Effector CD4-positive, alpha-beta T cell (primary cell): ENCODE measurements at places on chromosomes 1 and 21.

GRCh38 chr1:86991549-86992186 lies 77.2 kb downstream of the HS2ST1 start:
- DNase-seq: no peak

DNA sequence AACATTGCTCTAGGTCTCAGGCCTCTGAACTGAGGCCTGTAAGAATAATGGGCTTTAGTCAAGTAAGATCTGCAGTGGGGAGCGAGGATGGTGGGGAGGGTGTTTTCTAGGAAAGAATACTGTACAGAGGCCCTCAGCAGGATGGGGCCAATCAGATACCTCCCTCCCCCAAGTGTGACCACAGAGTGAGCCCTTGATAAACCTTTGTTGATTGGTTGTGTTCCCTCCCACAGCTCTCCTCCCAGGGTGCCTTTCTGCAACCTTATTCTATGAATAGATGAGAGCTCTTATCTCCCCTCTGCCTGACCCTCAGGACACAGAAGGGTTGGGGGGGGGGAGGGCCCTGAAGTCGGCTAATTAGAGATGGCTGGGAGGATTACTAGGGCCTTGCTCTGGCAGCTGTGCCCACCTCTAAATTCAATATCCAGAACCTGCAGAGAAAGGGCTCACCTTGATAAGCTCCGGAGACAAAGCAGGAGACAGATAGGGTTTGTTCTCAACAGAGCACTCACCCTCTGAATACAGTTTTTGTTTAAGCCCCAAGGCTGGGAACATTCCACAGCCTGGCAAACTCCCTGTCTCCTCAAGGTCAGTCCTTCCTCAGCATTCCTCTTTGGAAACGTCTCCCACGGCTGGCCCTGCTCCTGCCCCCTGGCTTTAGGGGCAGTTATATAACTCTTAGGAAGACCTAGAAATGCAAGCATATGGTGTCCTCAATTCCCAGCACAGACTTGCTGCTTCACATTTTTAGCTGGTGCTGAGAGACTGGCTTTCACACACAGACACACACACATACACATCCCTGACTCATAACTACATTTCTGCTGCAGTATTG lies 42.9 kb downstream of the ATP1A1 start:
- DNase-seq: no peak

GRCh38 chr1:7587773-7588456 lies 183.2 kb upstream of the VAMP3 start:
- DNase-seq: no peak

DNA sequence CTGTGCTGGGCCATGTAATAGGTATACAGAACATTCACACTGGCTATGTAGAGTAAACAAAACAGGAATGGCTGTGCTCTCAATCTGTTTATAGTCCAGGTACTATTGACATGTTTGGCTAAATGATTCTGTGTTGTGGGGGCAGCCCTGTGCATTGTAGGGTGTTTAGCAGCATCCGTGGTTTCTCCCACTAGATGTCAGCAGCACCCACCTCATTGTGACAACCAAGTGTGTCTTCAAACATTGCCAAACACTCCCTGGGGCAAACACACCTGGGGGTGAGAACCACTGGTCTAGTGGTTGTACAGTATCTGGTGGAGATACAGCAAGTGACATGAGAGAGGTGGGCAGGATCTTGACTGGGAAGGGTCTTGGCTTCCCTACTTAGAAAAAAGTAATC lies 80.4 kb upstream of the SPATA6 start:
- no peak for DNase-seq

GRCh38 chr1:19411612-19412011 lies 73.7 kb downstream of the CAPZB start:
- no peak for DNase-seq

DNA sequence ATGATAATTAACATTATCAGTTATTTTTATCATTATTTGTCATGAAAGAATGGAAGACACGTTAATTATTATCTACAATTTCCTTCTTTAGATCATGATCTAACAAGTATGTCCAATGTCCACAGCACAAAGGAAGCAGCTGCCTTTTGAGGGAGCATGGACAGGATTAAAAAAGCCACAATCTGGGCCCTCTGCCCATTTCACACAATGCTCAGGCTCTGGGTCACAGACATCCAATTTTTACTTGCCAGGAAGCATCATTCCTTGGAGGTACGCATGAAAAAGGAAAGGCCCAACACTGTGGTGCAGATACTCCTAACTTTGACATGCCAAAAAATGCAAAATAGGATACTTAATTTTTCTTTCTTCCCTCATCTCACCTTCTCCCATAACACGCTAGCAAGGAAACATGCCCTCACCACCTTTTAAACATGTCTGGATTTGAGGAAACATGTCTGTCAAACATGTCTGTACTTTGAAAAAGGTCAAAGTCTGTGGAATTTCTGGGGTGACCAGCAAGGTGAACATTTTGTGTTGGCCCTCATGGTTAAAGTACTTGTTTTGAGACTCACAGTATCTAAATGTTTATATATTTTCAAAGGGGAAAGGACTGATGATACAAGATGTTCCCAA lies 40.0 kb downstream of the GADD45A start:
- no peak for DNase-seq

GRCh38 chr1:151720125-151720524 lies 1.2 kb upstream of the RIIAD1 start:
- no peak for DNase-seq

DNA sequence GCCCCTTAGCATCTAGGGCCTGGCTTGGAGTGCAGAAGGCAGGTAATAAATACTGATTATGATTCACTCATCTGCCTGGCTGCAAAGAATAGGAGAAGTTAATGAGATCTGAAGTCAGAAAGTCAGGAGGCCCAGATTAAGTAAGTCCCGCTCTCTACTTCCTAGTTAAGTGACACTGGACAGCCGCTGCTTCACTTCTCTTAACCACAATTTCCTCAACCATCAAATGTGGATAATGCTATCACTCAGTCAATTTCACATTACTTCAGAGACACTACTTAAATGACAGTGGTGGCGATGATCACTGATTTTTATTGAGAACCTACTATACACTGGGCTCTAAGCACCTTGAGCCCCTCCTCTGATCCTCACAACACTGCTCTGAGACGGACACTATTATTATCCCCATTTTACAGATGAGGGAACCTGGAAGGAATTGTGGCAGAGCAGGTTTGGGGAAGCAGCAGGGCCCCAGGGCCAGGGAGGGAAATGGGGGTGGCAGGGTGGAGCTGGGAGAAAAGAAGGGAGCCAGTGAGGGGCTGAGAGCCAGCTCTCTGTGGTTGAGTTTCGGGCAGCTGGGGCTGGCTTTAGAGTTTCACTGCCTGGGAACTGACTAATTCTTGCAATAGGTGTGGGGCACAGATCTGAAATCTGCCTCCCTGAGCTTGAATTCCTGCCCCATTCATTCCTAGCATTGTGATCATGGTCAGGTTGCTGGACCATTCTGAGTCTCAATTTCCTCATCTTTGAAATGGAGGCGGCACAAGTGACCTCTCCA lies 2.4 kb upstream of the E2F2 start:
- no peak for DNase-seq

DNA sequence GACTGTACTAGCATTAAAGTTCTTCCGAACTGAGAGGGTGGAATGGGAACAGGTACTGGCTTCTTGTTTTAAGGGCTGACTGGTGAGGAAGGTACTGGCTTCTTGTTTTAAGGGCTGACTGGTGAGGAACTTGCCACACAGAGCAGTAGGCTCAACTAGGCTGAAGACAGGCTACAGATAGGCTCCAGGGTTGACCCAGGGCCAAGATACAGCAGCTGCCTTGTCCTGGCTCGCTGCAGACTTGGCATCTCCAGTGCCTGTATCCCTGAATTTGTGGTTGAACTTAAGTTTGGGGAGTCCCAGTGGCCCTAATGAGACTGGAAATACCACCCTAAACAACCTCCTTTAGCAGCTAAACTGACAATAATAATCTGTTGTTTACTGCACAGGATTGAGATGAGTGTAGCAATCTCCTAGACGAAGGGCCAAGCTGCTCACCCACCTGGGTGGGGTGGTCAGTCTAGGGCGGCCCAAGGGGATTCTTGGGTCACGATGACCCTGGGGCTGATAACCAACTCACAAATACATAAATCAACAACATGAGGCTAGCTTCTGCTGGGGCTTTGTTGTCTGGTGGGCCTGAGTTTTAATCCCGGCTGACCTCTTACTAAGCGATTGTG lies 227.1 kb downstream of the DISC1 start:
- no peak for DNase-seq

- no peak for DNase-seq
These were observed 14.1 kb upstream of the MOB3C start for GRCh38 chr1:46630719-46631118.

GRCh38 chr1:99737016-99737415 lies 29.4 kb downstream of the FRRS1 start:
- no peak for DNase-seq

GRCh38 chr1:200362421-200362820 lies 47.4 kb downstream of the ZNF281 start:
- DNase-seq: no peak

DNA sequence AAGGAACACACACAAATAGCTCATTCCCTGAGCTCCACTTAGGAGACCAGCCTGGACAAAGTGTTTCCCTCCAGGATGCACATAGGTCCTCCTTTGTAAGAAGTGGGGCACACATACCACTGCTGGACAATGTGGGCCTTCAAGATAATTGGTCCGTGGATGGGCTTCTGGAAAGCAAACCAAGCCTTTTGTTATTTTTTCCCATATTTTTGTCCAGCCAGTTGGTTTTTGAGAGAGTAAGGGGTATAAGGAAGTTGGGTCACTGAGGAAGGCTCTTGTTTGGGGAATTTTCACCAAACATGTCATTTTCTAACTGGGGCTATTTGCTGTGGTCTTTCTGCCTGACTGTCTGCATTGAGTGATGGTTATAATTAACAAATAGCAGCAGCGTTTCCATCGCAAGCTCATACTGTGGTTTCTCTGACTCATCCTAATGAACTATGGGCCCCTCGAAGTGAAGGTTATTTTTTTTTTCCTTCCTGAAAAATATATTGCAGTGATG lies 306.3 kb upstream of the DUSP10 start:
- DNase-seq: no peak

DNA sequence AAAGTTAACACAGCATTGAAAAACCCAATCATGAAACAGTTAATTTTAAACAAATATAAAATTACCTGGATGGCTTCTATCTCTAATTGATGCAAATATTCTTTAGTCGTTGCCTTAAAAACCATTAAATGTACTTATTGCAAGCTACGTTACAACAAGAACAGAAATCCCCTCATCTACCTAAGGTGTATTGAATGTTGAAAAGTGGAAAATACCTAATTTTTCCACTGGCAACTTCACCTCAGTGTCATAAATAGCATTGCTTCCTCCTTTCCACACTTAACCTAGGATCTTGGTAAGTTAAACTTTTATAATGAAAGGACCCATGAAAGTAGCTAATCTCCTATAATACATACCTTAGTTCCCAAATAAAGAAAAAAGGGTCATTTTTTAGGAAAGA lies 5.4 kb downstream of the GADD45A start:
- DNase-seq: no peak

GRCh38 chr1:37169743-37170275 lies 135.5 kb upstream of the GRIK3 start:
- no peak for DNase-seq
